ENCODE measurements at places on chromosomes 11 and 22. TPM values are rescaled to one million over a fixed set of nuclear protein-coding genes. Genes with fewer than 3 reads are reported as not detected.

The MRGPRX3 gene
- total RNA-seq, result not detected

The ABTB2 gene
- total RNA-seq, result 3.1 TPM

The FOLR2 gene
- not detected for total RNA-seq

The FBLN1 gene
- total RNA-seq, result 118 TPM

The NRGN gene
- not detected for total RNA-seq

The CCDC188 gene
- 1.3 TPM for total RNA-seq

The PGR gene
- under 0.01 TPM for total RNA-seq

The IGF2 gene
- 1.8 TPM for total RNA-seq

The PDGFD gene
- 49.4 TPM for total RNA-seq

The HDHD5 gene
- total RNA-seq, result 34.0 TPM

The DEFB131B gene
- not detected for total RNA-seq

The DAGLA gene
- total RNA-seq, result 1.3 TPM

The OR4D5 gene
- total RNA-seq, result not detected

The CRYBA4 gene
- not detected for total RNA-seq

The C1QTNF4 gene
- total RNA-seq, result not detected

The NTM gene
- 15.4 TPM for total RNA-seq

The UCP3 gene
- 0.55 TPM for total RNA-seq

The SPA17 gene
- 10.3 TPM for total RNA-seq

Measured in smooth muscle cell of bladder (primary cell).